ENCODE measurements at places on chromosomes 13 and 19. TPM values are rescaled to one million over a fixed set of nuclear protein-coding genes. Genes with fewer than 3 reads are reported as not detected.

DNA sequence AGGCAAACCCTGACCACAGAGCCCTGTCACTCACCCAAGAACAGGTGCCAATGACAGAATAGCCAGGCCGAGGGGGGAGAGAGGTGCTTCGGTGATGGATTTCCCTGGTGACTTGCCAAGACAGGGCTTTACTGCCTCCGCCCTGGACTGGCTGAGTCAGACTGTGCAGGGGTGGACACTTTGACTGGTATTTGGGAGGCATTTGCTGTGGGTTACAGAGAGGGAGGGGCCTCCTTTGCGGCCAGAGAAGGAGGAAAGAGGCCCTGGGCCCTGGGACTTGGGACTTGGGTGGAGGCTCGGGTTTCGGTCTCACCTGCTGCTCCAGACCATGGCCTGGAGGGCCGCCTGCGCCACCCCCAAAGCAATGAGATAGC, 4.6 kb upstream of the EPS8L1 start:
- peaks cover 7% of the 10 kb centered on the region for H3K4me1 ChIP-seq
- H3K27ac ChIP-seq = no peak overlapping the region
- no peak for DNase-seq
- no peaks in the 10 kb centered on the region for H3K36me3 ChIP-seq
- no peak overlapping the region for H3K4me3 ChIP-seq
- H3K27me3 ChIP-seq = peaks cover 95% of the 10 kb centered on the region

DNA sequence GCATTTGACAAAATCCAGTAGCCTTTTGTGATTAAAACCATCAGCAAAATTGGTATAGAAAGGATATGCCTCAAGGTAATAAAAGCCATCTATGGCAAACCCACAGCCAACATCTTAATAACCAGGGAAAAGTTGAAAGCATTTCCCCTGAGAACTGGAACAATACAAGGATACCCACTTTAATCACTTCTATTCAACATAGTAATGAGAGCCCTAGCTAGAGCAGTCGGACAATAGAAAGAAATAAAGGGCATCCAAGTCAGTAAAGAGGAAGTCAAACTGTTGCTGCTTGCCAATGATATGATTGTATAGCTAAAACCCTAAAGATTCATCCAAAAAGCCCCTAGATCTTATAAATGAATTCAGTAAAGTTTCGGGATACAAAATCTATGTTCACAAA, 1510.3 kb downstream of the PCDH9 start:
- H3K4me3 ChIP-seq = no peak overlapping the region
- DNase-seq = no peak
- H3K4me1 ChIP-seq = no peaks in the 10 kb centered on the region
- H3K27ac ChIP-seq = no peak overlapping the region
- no peaks in the 10 kb centered on the region for H3K27me3 ChIP-seq

DNA sequence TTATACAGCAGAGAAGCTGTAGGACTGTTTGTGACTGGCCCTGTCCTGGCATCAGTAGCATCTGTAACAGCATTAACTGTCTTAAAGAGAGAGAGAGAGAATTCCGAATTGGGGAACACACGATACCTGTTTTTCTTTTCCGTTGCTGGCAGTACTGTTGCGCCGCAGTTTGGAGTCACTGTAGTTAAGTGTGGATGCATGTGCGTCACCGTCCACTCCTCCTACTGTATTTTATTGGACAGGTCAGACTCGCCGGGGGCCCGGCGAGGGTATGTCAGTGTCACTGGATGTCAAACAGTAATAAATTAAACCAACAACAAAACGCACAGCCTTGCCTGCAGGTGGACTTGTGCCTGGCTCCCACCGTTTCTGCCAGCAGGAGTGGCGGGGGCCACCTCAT, 27.3 kb upstream of the LDLR start:
- H3K36me3 ChIP-seq = peaks cover 55% of the 10 kb centered on the region
- DNase-seq = no peak
- H3K27me3 ChIP-seq = no peaks in the 10 kb centered on the region
- H3K27ac ChIP-seq = no peak overlapping the region

GRCh38 chr19:9823816-9824215, 3.9 kb upstream of the UBL5 start:
- H3K27me3 ChIP-seq = no peaks in the 10 kb centered on the region
- no peaks in the 10 kb centered on the region for H3K36me3 ChIP-seq
- H3K4me1 ChIP-seq = peaks cover 36% of the 10 kb centered on the region
- H3K27ac ChIP-seq = no peak overlapping the region
- H3K4me3 ChIP-seq = no peak overlapping the region

DNA sequence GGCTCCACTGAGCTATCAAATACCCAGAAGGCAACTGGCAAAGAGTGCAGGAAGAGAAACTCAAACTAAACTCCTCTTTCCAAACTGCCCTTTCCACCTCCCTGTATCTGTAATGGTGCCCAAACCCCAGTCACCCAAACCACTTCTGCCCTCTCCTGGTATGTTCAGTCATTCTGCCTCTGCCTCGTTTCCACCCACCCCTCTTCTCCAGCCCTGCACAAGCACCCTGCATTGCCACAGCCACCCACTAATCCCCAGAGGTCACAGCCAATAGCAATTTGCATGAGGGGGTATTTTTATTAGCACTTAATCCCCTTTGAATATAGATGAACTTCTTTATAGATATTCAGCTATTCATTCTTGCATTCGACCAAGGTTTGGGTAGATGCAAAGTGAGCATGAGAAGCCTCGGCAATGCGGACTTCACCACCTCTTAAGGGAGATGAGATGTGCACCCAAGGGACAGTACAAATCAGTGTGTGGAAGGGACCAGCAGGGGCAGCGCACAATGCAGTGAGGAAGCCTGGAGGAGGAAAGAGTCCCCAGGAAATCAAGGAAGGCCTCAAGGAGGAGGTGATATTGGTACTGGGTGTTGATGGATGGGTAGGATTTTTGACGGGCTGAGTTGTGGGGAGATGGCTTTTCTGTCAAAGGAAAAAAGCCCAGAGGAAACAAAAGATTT, 12.4 kb downstream of the TMEM272 start:
- H3K4me3 ChIP-seq = no peak overlapping the region
- DNase-seq = no peak
- no peak overlapping the region for H3K27ac ChIP-seq
- peaks cover 19% of the 10 kb centered on the region for H3K4me1 ChIP-seq
- H3K27me3 ChIP-seq = no peaks in the 10 kb centered on the region

- no peaks in the 10 kb centered on the region for H3K4me1 ChIP-seq
- H3K36me3 ChIP-seq = no peaks in the 10 kb centered on the region
- no peak overlapping the region for H3K4me3 ChIP-seq
- no peak for DNase-seq
- H3K27ac ChIP-seq = no peak overlapping the region
Measured at GRCh38 chr13:106464076-106464475, 71.4 kb downstream of the EFNB2 start.

DNA sequence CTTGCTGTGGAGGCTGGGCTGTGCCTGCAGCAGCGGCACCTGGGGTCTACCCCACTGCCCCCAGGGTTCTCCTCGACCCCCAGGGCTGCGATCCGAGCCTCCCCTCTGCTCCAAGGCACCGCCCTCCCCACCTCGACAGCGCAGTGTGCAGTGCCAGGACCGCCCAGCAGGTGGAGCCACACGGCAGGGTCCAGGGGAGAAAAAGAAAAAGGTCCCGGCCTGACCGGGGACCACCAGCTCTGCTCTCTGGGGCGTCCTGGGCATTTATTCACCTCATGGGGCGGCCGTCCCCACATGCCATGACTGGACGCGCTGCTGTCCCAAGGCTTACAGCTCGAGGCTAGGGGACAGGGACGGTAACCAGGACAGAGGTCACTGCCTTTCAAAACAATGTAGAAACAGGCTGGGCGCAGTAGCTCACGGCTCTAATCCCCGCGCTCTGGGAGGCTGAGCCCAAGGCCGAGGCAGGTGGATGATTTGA, 10.6 kb downstream of the REXO1 start:
- no peak overlapping the region for H3K4me3 ChIP-seq
- no peaks in the 10 kb centered on the region for H3K27me3 ChIP-seq
- peaks cover 95% of the 10 kb centered on the region for H3K4me1 ChIP-seq

DNA sequence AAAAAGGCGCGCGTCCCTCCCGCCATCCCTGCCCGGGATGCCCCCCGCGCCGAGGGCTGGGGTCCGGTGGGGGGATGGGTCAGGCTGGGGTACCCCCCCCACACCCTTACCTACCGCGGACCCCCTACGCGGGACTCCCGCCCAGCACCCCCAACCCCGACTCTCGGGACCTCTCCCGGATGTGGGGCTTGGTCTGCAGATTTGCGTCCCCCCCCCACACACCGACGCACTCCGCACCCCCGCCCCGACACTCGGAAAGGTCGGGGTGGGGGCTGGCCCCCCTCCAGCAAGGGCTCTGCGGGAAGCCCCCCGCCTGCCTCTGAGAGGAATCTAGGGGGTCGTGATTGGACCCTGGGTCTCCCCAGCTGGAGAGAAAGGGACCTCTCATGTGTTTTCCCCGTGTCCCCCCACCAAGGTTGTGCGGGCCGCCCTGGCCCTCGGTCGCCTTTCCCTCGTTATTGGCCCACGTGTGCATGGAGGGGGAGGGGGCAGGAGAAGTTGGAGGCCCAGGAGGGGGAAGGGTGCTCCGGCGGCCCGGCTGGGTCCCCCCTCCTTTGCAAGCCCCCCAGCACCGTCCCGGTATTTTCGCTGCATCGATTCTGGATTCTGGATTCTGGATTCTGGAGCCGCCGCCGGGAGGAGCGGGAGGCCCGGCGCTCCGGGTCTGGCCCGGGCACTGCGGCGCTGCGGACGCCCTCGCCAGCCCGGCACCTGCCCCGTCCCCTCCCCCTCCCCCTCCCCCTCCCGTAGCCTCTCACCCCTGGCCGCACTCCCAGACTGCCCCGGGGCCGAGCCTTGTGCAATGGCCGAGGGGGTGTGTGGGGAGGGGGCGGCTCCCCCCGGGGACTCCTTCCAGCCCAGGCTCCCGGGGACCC, 607 bp downstream of the NFIC start:
- peaks cover 93% of the 10 kb centered on the region for H3K4me1 ChIP-seq
- H3K4me3 ChIP-seq = peak overlapping the region; percentile 89
- peak overlapping the region; percentile 97 for H3K27ac ChIP-seq
- H3K27me3 ChIP-seq = no peaks in the 10 kb centered on the region
- no peaks in the 10 kb centered on the region for H3K36me3 ChIP-seq

DNA sequence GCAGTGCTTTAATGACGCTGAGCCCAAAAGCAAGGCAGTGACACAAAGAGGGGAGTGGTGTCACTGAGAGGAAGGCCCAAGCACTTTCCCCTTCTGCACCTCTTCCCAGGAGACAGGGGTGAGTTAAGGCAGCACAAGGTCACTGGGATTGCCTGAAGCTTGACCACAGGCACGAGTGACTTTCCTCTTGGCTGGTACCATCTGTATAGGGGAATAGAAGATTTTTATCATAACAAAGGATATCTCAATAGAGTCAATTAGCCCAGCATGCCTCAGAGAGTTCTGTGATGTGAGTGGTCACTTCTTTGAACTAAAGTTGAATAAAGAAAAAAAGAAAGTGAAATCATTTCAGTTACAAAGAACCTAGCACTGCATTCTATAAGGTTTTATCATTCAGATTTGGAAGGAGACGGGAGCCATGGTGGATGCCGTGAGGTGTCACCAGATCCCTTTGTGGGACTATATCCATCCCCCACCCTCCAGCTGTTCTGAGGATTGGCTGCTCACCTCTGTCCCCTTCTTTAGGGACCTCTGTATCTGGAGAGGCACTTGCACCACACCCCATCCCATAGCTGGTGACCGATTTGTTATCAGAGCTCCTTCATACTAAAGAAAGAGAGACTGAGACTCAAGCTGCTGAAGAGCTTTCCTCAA, 291.2 kb downstream of the DCT start:
- no peak for DNase-seq
- no peaks in the 10 kb centered on the region for H3K36me3 ChIP-seq
- no peak overlapping the region for H3K27ac ChIP-seq
- no peaks in the 10 kb centered on the region for H3K4me1 ChIP-seq
- no peak overlapping the region for H3K4me3 ChIP-seq
- no peaks in the 10 kb centered on the region for H3K27me3 ChIP-seq

GRCh38 chr13:71939186-71939585, 72.2 kb upstream of the DACH1 start:
- no peak overlapping the region for H3K27ac ChIP-seq
- no peak overlapping the region for H3K4me3 ChIP-seq
- H3K36me3 ChIP-seq = no peaks in the 10 kb centered on the region
- no peaks in the 10 kb centered on the region for H3K4me1 ChIP-seq
- H3K27me3 ChIP-seq = no peaks in the 10 kb centered on the region
- DNase-seq = no peak

Gene GJB2
- not detected for total RNA-seq

Gene C19orf81
- total RNA-seq = 3.6 TPM

Gene CERS1
- total RNA-seq = 1.4 TPM

Gene CNFN
- total RNA-seq = 0.49 TPM

Gene CGB1
- total RNA-seq = not detected

Measured in left ventricle myocardium inferior (tissue), 1 donor.